ENCODE measurements at places on chromosomes 7 and 10.

DNA sequence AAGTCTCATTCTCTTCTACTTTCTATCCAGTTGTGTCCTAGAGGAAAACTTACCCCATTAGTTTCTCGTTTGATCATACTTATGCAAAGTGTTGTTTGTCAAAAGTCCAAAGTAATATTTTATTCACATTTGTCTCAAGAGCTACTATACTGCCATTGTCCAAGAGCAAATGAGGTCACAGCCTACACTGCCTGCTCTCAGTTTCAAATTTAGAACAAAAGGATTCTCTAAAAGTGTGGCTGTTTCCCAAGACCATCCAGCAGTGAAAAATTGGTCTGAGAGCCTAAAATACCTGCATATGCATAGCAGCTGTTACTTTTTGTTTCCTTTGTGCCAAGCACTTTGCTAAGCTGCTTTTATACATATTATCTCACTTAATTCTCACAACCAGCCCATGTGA lies 439.5 kb upstream of the NFE2L3 start:
- no peak for DNase-seq

DNA sequence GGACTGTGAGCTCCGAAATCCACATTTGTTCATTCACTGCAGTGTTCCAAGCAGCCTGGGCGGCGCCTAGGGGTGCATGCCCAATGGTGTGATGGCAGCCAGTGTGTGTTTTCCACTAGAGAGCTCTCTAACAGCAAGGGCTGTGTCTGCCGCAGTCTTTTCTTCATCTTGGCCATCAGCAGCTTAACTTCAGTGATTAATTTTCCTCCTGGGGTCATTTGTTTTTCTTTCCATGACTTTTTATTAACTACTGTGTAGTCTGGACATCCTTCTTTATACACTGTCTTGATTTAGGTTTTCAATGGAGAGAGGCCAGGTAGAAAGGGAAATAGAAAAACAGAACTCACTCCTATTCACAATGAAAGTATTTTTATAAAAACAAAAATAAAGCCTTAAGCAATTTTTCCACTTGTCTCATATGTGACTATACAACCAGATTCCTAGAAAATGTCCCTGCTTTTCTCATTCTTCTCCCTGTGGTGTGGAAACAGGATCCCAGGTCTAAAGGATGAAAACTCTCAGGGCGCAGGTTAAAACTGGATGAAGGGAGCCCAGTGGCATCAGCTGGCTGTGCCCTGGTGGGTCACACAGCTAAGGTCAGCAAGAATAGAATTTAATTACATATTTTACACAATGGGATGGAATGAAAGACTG lies 176.8 kb downstream of the PKD1L1 start:
- peak; percentile 52 for DNase-seq

GRCh38 chr10:106147021-106147420 lies 1017.5 kb downstream of the SORCS1 start:
- DNase-seq: no peak

GRCh38 chr10:123093489-123093888 lies 42.3 kb upstream of the HMX3 start:
- DNase-seq: no peak
